SIG-M5 (cell line): ENCODE measurements at places on chromosomes 12 and 14.

GRCh38 chr14:100777818-100778525, 47.9 kb upstream of the MEG3 start:
- DNase-seq = no peak

DNA sequence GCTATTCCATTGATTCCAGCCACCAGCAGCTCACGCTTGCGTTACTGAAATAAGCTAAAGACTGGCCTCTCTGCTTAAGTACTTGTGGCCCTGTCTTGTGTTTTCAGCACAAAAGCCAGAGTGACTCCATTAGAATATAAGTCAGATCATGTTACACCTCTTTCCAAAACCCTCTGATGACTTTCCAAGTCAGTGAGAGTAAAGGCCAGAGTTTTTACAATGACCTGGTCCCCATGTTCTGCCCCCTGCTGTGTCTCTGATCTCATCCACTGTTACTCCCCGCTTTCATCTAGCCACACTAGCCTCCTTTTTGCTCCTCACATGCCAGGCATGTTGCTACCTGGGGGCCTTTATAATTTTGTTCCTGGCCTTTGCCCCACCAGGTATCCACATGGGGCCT, 6.9 kb upstream of the CKAP4 start:
- DNase-seq = no peak

GRCh38 chr14:66072190-66073084, 413.7 kb upstream of the CCDC196 start:
- no peak for DNase-seq

GRCh38 chr14:75156111-75156510, 20.3 kb downstream of the TMED10 start:
- DNase-seq = no peak

GRCh38 chr14:101151226-101151926, 247.9 kb upstream of the RTL1 start:
- no peak for DNase-seq

- DNase-seq = no peak
Measured at GRCh38 chr12:116282371-116283286, 5.1 kb upstream of the MED13L start.

GRCh38 chr14:62143245-62143644, 381.0 kb downstream of the SNAPC1 start:
- DNase-seq = no peak

GRCh38 chr12:121968876-121969275, 50.5 kb downstream of the CFAP251 start:
- DNase-seq = no peak

DNA sequence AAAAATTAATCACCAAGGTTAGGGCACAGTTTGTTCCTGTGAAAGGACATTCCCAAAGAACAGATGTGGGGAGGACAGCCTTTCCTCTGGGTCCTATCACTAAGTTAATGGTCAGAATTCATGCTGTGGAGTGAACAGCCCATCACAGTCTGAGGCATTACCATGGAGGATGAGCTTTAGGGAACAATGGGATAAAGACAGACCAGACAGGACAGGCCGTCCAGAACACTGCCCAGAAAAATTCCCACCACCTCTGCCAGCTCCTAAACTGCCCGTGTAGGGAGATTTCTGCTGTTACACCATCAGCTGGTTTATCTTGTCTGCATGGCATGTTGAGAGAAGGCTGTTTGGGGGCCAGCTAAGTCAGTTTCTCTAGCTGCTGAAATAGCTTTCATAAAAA, 49.6 kb upstream of the IFNG-AS1 start:
- DNase-seq = no peak

DNA sequence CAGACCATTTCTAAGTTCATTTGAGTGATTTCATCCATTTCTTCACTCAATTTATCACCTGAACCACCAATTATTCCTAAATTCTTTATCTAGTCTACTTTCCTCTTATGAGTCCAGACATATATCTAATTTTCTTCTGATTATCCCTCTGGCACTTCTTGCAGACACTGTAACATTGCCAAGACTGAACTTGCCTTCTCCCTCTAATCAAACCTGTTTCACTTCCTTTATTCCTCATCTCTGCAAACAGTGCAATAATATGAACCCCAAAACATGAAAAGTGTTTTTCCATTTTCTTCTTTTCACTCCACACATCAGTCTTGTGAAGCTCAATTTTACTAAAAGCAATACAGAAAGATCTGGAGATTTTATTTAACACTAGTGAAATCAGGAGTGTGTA, 37.8 kb upstream of the PTPRQ start:
- no peak for DNase-seq

- no peak for DNase-seq
Measured at GRCh38 chr12:54991161-54991990, 6.8 kb upstream of the TESPA1 start.

GRCh38 chr12:125683748-125684381, 618.6 kb downstream of the AACS start:
- DNase-seq = no peak

GRCh38 chr14:99468081-99468480, 12.6 kb downstream of the SETD3 start:
- no peak for DNase-seq

- no peak for DNase-seq
Measured at GRCh38 chr14:58787592-58787991, 149.8 kb downstream of the DACT1 start.

DNA sequence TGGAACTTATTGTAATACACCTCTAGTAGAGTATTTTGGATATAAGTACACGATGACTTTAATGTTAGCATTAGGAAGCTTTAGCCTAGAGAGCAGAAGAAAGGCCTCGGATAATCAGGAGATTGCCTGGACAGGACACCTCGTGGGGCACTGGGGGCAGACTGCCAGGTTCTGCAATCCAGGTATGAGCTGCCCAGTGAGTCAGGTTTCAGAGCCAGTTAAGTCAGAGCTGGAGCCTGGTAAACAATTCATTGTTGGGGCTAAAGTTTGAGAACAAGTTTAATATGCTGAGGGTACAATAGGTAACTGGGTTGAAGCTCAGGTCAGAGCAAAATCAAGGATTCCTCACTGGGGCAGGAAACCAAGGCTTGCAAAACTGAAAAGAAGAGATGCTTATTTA, 107.4 kb downstream of the RERGL start:
- DNase-seq = no peak

- DNase-seq = peak; percentile 42
Measured at GRCh38 chr12:52024845-52025230, 18.1 kb downstream of the TAMALIN start.

DNA sequence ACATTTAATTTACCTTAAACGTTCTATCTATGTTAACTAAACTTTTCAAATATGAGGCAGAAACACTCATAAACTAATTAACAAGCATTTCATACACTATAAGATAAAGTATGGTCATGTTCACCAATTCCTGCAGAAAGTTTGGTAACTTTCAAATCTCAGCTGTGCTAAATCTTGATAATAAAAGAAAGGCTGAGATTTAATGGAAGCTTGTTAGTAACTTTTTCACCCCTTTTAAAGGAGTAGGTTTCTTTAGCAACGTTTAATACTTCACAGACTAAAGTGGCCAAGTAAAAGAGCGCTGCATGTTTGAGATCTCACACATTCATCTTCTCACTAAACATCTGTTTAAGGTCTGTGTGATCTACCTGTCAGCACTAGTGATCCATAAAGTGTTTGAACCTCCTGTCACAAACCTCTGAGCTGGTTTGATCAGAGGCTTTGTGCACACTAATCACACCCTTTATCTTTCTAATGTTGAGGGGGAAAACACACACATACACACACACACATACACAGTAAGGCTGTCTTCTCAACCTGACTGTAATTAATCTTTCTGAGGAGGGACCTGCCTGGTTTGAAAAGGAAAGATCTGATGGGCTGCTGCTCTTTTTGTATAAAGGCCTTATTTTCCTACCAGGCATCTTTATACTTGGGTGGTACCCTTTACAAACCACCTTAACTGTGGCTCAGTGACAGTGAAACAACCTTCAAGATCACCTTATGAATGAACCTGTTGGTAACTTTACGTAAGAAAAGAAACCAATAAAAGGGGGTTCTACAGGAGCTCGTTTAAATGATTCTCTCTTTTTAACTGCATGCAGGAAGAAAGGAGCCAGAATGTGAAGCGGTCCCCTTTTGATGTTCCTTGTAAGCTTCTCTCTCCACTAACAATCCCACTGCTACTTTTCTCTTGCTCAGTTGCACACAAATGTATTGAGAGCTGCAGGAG, 244.2 kb downstream of the SOX5 start:
- no peak for DNase-seq

GRCh38 chr12:59811991-59812390, 216.2 kb downstream of the SLC16A7 start:
- DNase-seq = no peak

DNA sequence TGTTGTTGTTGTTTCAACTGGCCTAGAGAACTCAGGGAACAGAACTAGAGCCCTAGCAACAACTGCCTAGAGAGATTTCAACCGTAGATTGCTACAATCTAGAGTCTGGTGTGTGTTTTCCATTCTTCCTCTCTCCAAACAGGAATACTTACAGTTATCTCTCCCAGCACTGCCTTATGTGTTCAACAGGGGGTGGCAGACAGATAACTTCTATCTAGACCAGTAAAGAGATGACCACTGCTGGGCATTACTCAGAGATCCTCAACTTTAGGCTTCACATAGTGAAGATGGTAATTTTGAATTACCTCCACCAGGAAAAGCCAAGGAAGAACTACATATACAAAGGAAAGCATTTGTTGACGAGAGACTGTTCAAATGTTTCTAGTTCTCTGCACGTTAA, 4.8 kb downstream of the TXNDC16 start:
- no peak for DNase-seq

- DNase-seq = no peak
Measured at GRCh38 chr12:64797156-64797555, 27.3 kb upstream of the TBC1D30 start.

GRCh38 chr14:64865109-64865508, 14.6 kb downstream of the SPTB start:
- DNase-seq = no peak
